NCI-H510A treated with DMSO at 0.1 percent for 48 hours (cell line): ENCODE measurements at places on chromosomes 6 and 20.

DNA sequence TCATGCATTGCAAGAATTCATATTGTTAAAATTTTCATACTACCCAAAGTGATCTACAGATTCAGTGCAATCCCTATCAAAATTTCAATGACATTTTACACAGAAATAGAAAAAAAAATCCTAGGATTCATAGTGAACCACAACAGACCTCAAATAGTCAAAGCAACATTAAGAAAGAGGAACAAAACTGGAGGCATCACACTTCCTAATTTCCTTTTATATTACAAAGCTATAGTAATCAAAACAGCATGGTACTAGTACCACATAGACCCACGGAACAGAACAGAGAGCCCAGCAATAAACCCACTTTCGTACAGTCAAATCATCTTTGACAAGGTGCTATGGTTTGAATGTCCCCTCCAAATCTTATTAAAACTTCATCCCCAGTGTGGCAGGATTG, 39.7 kb downstream of the NTSR1 start:
- DNase-seq = no peak

- DNase-seq = peak; percentile 50
Measured at GRCh38 chr6:135311446-135312200, 130.5 kb downstream of the MYB start.

DNA sequence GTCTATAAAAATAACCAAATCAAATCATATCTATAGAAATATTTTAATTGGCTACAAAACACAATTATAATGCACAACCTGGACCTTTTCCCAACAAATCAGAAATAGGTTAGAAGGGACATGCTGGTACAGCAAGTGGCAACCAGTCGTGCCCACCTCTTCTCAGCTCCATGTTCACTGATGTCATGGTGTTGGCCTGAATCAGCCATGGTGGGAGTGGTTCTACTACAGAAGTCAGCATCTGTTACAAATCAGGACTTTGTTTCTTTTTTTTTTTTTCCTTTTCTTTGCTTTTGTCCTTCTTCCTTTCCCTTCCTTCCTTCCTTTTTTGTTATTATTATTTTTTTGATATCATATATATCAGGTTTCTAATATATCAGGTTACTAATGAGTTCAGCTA, 91.2 kb downstream of the RALGAPA2 start:
- DNase-seq = no peak

DNA sequence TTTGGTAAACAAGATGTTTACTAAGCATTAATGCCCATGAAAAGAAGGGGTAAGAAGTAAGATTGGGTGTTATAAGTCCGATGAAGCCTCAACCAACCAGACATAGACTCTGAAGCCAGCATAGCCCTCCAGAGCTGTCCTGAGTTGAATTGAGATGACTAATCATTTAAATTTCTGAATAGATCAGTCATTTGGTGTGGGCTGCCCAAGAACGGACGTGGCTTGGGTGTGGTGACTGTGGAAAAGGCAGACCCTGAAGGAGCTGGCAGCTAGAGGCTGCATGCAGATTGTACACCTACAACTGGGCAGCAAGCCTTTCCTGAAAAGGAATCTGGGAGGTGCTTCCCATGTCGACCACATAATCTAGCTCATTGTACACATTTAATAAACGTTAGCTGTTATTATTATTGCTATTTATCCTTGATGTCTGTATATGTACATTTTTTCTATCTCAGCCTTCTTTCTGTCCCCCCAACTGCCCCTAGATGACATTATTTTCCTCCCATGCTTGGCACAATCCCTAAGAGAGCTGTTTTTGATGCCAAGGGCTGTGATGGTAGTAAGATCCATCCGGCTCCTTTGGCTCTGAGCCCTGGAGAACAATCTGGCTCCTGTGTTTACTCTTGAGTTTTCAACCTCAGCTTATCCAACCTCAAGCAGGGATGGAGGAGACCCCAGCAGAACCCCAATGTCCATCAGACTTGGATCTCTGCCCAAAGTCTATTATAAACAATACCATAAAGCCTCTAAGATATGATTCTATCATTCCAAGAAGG, 57.6 kb upstream of the JAG1 start:
- DNase-seq = no peak

DNA sequence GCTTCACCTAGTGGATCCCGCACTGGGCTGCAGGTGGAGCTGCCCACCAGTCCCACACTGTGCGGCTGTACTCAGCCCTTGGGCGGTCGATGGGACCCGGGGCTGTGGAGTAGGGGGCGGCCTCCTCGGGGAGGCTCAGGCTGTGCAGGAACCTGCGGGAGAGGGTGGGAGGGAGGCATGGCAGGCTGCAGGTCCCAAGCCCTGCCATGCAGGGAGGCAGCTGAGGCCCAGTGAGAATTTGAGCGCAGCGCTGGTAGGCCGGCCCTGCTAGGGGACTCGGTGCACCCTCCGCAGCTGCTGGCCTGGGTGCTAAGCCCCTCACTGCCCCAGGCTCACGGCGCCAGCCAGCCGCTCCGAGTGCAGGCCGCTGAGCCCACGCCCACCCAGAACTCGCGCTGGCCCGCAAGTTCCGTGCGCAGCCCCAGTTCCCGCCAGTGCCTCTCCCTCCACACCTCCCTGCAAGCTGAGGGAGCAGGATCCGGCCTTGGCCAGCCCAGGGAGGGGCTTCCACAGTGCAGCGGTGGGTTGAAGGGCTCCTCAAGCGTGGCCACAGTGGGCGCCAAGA, 1407.6 kb downstream of the EPHA7 start:
- no peak for DNase-seq

GRCh38 chr20:1417790-1418189, 24.9 kb upstream of the FKBP1A start:
- DNase-seq = no peak

GRCh38 chr20:3183896-3184612, 10.7 kb upstream of the LZTS3 start:
- DNase-seq = no peak

DNA sequence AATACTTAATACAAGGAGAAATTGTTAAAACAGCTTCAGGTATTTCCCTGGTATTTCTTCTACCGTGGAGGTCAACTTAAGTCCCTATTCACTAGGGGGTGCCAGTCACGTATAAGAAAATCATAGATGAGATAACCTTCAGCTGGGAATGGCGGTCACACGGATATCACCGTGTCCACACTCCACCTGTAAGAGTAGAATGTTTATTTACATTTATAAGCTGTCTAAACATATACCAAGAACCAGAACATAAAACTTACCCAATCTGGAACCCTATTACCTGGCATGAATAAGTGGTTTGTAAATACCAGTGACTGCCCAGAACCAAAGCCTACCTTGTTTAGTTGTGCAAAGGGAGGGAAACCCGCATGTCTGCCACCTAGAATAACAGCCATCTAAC, 1.9 kb upstream of the ELOVL4 start:
- DNase-seq = peak; percentile 12

GRCh38 chr6:170456886-170457698, 96.0 kb downstream of the PSMB1 start:
- no peak for DNase-seq

DNA sequence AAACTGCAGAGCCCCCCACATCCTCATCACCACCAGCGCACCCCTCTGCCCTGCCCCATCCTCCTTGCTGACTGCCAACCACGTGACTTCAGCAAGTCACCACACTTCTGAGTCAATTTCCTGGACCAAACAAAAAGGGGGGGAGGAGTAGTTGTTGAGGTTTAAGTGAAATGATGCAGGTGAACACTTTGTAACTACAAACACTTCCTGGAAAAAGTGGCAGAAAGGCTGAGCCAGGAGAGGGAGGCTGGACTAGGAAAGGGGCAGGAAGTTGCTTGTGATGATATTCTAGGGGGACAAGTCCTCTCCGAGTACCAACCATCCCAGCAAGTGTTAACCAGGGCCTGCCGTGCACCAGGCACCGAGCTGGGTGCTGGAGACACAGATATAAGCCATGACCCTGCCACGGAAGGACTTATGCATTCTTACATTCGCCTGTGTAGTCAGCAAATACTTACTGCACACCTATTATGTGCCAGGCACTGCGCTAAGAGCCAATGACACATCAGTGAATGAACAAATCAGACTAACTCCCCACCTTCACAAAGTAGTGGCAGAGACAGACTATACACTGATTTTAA, 67.3 kb downstream of the PREX1 start:
- peak; percentile 53 for DNase-seq

- DNase-seq = no peak
Measured at GRCh38 chr20:49542514-49542991, 25.4 kb downstream of the PTGIS start.
